ENCODE measurements at places on chromosomes 3 and 15.

DNA sequence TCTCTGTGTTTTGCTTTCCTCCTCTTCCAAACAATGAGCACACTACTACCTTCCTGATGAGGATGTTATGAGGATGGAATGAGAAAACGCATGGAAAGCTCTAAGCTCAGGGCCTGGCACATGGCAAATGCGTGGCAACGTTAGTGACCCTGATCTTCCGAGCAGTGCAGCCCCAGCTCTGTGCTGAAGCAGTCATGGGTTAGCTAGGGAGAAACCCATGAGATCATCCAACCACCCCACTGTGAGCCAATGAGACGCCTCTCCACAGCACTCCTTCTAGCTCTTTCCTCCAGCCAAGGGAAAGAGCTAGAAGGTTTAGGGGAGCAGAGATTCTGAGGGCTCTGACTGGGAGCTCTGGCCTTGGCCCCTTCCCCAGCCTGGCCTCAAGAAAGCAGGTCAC lies 4.5 kb downstream of the CPN2 start:
- no peaks in the 10 kb centered on the region for H3K4me1 ChIP-seq
- H3K27ac ChIP-seq: no peak overlapping the region
- DNase-seq: no peak

- H3K36me3 ChIP-seq: no peaks in the 10 kb centered on the region
- H3K27ac ChIP-seq: no peak overlapping the region
Measured at GRCh38 chr3:49793486-49794085, 6.1 kb downstream of the CDHR4 start.

DNA sequence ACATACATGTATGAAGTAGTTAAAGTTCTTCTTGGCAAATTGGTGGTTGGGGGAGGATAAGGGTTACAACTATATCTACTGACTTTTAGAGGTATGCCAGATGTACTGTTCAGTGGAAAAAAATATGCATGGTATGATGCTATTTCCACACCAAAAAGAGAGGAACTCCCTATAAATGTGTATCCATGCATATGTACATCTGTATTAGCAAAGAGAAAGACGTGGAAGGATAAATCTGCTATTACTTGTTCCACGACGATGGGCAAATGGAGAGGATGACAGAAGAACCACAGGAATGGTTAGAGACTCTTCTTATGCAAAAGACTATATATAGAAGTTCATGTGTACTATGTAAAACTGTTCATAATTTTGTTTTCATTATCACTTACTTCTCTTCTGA lies 197.6 kb downstream of the RORA start:
- no peaks in the 10 kb centered on the region for H3K27me3 ChIP-seq
- no peak overlapping the region for H3K27ac ChIP-seq
- H3K36me3 ChIP-seq: no peaks in the 10 kb centered on the region
- no peak overlapping the region for H3K4me3 ChIP-seq
- DNase-seq: no peak
- H3K4me1 ChIP-seq: no peaks in the 10 kb centered on the region

GRCh38 chr3:130506031-130506430 lies 10.9 kb upstream of the COL6A6 start:
- no peak overlapping the region for H3K4me3 ChIP-seq
- H3K4me1 ChIP-seq: no peaks in the 10 kb centered on the region
- H3K36me3 ChIP-seq: no peaks in the 10 kb centered on the region
- DNase-seq: no peak

- DNase-seq: peak; percentile 44
- no peaks in the 10 kb centered on the region for H3K36me3 ChIP-seq
- H3K27me3 ChIP-seq: no peaks in the 10 kb centered on the region
- no peak overlapping the region for H3K4me3 ChIP-seq
- no peaks in the 10 kb centered on the region for H3K4me1 ChIP-seq
Measured at GRCh38 chr15:74291101-74292071, 55.3 kb downstream of the CCDC33 start.

- no peak overlapping the region for H3K4me3 ChIP-seq
- H3K27ac ChIP-seq: no peak overlapping the region
- H3K36me3 ChIP-seq: no peaks in the 10 kb centered on the region
- no peaks in the 10 kb centered on the region for H3K27me3 ChIP-seq
Measured at GRCh38 chr3:121981473-121981872, 40.6 kb downstream of the ILDR1 start.

DNA sequence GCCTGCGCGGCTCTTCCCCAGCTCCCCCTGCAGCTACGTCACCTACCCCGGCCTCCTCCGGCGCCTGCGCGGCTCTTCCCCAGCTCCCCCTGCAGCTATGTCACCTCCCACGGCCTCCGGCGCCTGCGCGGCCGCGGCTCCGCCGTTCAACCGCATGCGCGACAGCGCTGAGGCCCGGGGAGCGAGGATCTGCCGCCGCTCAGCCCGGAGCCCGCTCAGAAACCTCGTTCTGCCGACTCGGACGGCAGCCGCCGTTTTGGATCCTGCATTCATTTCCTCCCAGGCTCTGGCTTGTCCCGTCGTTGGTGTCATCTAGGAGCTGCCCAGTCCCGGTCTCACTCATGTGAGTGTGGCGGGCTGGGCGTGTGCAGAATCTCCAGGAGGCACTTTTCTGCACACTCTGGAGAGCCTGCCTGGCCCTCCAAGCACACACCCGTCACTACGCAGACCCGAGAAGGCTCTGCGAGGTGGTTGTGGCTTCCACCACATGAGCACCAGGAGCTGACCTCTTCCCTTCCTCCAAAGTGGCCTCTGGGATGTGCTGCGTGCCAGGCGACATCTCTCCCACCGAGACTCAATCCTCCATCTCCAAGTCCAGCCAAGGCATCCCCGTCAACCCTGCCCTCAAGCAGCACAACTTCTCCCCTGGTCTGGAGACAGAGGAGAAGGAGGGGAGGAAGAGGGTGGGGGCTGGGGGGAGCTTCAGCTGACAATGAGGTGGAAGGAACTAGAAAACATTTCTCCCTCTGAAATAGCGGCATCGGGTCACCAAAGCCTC lies 165.3 kb downstream of the CHSY1 start:
- no peaks in the 10 kb centered on the region for H3K36me3 ChIP-seq
- DNase-seq: no peak
- H3K4me1 ChIP-seq: no peaks in the 10 kb centered on the region
- no peak overlapping the region for H3K4me3 ChIP-seq
- H3K27ac ChIP-seq: peak overlapping the region; percentile 57

- no peak overlapping the region for H3K4me3 ChIP-seq
- no peaks in the 10 kb centered on the region for H3K27me3 ChIP-seq
- no peaks in the 10 kb centered on the region for H3K4me1 ChIP-seq
- no peak for DNase-seq
- no peak overlapping the region for H3K27ac ChIP-seq
Measured at GRCh38 chr3:62758296-62759066, 116.7 kb downstream of the CADPS start.

DNA sequence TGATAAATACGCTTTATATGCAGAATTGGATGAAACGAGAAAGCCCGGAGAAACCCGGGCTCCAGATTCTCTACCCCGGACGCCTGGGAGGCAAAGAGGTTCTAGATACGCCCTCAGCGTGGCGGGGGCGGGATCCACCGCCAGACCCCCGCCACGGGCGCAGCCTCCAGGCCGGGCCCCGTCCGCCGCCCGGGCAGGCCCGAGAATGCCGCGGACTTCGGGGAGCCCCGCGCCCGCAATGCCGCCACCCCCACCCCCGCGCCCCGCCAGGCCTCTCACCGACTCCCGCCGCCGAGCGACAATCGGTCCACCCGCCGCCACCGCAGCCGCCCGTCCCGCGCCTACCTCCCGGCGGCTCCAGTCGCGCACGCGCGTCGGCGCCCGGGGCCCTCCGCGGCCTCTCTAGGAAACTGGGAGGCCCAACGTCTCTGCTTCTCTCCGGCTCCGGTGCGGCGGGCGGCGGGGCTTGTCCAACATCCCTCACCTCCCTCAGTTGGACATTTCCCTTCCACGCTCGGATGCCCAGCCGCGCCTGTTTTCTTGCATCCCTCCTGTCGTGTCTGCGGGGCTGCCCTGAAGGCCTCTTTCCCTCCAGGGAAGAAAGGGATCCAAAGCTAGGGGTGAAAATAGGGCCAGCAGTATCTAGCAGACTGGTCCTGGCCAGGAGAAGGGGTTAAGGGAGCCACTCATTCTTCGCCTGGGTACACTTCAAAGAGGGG lies at the start of gene ZNF445:
TSS of gene ZNF445 (minus strand) at position 359 of the 719 bp plus-strand sequence. CDS start 22,121 bp downstream, outside the sequence.
- peak; percentile 61 for DNase-seq
- H3K27ac ChIP-seq: peak within 1 kb of the TSS; percentile 64
- no peaks in the 10 kb centered on the region for H3K27me3 ChIP-seq
- no peaks in the 10 kb centered on the region for H3K36me3 ChIP-seq

DNA sequence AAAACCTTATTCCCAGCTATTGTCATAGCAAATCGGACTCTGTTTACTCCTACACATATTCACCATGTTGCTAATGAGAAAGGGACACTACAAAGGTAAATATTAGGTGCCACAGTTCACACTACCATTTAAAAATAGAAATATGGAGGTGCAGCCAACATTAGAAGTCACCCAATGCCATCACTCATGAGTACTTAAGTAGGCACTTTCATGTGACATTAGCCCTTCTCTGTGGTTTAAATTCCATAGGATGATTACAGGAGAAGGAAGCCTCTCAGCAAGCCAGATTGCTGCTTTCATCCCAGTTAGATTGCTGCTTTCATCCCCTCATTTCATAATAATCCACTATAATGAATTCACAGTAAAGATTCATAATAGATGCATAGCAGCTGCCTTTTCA lies 376.8 kb upstream of the ALCAM start:
- no peak for DNase-seq
- no peaks in the 10 kb centered on the region for H3K4me1 ChIP-seq
- no peaks in the 10 kb centered on the region for H3K27me3 ChIP-seq
- no peak overlapping the region for H3K4me3 ChIP-seq
- no peaks in the 10 kb centered on the region for H3K36me3 ChIP-seq

DNA sequence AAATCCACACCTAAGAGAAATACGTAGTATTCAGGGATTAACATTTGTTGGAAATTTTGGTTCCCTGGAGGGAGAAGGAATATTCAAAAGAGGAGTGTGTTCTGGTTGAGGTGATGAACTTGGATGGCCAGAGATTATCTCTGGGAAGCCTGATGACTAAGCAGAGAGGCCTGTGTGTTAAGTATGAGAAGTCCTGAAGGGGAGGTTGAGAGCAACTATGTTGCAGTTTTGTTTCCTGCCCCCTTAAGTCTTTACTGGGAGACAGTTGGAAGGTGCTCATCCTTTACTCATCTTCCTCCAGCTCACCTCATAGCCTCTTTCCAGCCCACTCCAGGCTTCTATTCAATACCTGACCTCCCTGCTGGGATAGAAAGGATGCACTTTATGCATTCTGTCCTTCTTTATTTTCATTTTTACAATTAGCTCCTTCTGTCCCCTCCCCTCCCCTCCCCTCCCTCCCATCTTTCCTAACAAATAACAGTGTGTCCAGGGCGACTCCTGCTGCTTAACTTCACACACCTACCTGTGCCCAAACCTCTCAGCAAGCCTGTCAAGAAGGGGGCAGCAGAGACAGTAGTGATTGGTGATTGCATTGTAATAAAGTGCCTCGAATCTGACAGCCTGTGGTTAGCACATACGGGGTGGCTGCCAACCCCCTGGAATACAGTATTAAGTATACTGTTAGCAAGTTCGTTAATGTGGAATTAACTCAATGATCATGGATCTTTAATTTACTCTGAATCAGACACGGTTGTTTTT lies 11.9 kb downstream of the RAP2B start:
- H3K4me3 ChIP-seq: no peak overlapping the region
- H3K36me3 ChIP-seq: no peaks in the 10 kb centered on the region
- no peaks in the 10 kb centered on the region for H3K4me1 ChIP-seq
- no peaks in the 10 kb centered on the region for H3K27me3 ChIP-seq
- no peak for DNase-seq
- no peak overlapping the region for H3K27ac ChIP-seq

- no peaks in the 10 kb centered on the region for H3K4me1 ChIP-seq
- no peaks in the 10 kb centered on the region for H3K36me3 ChIP-seq
- no peak for DNase-seq
- H3K4me3 ChIP-seq: no peak overlapping the region
Measured at GRCh38 chr3:127962937-127963336, 47.9 kb downstream of the KBTBD12 start.

GRCh38 chr3:123449997-123450604 lies 1.2 kb upstream of the ADCY5 start:
- no peak for DNase-seq
- no peaks in the 10 kb centered on the region for H3K4me1 ChIP-seq
- H3K27ac ChIP-seq: no peak overlapping the region
- peaks cover 14% of the 10 kb centered on the region for H3K27me3 ChIP-seq
- H3K4me3 ChIP-seq: no peak overlapping the region
- H3K36me3 ChIP-seq: no peaks in the 10 kb centered on the region

- no peak overlapping the region for H3K4me3 ChIP-seq
- H3K4me1 ChIP-seq: no peaks in the 10 kb centered on the region
- no peaks in the 10 kb centered on the region for H3K36me3 ChIP-seq
- H3K27ac ChIP-seq: no peak overlapping the region
Measured at GRCh38 chr15:65920825-65921309, 51.6 kb downstream of the RAB11A start.

DNA sequence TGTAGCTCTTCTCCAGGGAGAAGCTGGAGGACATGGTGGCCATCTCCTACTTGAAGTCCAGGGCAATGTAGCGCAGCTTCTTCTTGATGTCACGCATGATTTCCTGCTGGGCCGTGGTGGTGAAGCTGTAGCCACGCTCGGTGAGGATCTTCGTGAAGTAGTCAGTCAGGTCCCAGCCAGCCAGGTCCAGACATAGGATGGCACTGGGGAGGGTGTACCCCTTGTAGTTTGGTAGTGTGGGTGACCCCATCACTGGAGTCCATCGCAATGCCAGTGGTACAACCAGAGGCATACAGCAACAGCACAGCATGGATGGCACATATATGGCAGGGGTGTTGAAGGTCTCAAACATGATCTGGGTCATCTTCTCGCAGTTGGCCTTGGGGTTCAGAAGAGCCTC lies 7.0 kb upstream of the LPCAT4 start:
- no peaks in the 10 kb centered on the region for H3K36me3 ChIP-seq
- no peak overlapping the region for H3K4me3 ChIP-seq
- H3K4me1 ChIP-seq: no peaks in the 10 kb centered on the region

DNA sequence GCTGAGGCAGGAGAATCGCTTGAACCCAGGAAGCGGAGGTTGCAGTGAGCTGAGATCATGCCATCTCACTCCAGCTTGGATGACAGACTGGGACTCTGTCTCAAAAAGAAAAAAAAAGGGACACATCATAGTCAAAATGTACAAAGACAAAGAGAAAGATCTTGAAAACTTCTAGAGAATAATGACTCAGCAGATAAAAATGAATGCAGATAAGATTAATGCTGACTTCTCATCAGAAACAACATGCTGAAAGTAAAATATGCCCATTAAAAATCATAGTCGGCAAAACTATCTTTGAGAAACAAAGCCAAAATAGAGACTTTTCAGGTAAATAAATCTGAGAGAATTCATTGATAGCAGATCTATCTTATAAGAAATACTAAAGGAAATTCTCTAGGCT lies 271.1 kb upstream of the GPR149 start:
- H3K36me3 ChIP-seq: no peaks in the 10 kb centered on the region
- DNase-seq: no peak
- no peaks in the 10 kb centered on the region for H3K27me3 ChIP-seq
- no peak overlapping the region for H3K27ac ChIP-seq
- no peaks in the 10 kb centered on the region for H3K4me1 ChIP-seq

DNA sequence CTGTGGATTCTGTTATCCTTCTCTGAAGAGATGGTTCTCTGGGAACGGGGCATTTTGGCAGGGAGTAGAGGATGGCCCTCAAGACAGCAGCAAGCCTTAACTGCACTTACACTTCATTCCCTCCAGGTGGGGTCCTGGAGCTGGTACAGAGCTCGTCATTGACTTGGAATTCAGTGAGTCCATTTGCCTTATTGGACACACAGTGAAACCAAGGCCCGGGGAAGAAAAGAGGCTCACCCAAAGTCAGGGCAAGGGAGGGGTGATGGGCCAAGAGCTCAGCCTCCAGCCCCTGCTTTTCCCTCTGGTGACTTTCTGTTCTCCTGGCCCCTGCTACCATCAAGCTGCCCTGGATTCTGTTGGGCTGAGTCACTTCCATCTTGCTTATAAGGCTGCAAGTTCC lies 125.6 kb downstream of the ETFA start:
- no peak for DNase-seq
- no peak overlapping the region for H3K4me3 ChIP-seq
- H3K4me1 ChIP-seq: peaks cover 6% of the 10 kb centered on the region
- no peak overlapping the region for H3K27ac ChIP-seq
- no peaks in the 10 kb centered on the region for H3K36me3 ChIP-seq

All from CD8-positive, alpha-beta memory T cell (primary cell).